ENCODE measurements at places on chromosomes 1 and 21.

- DNase-seq: peak; percentile 29
Measured at GRCh38 chr1:44237721-44238457, 24.6 kb downstream of the DMAP1 start.

DNA sequence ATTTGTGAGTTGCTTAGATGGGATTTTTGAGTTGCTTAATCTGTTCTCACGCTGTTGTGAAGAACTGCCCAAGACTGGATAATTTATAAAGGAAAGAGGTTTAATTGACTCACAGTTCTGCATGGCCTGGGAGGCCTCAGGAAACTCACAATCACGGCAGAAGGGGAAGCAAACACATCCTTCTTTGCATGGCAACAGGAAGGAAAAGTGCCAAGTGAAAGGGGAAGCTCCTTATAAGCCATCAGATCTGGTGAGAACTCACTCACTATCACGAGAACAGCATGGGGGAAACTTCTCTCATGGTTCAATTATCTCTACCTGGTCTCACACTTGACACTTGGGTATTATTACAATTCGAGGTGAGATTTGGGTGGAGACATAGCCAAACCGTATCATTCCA is 10.3 kb downstream of the CLIC6 start:
- DNase-seq: no peak

DNA sequence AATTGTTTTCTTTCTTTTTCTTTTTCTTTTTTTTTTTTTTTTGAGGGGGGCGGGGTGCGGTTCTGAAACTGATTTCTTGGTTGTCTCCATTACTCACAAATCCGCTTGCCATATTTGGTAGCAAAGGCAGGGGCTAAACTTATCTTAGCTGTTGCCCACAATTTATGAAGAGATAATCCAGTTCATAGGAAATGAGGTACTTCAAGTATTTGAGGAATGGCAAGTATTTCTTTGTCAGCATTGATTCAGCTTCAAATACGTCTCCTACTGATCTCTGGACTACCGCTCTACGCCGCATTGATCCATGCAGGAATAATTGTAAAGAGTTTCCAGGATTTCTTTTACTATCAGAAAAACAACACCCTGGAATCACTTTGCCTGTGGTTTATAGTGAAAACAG is 289.2 kb upstream of the DPYD start:
- DNase-seq: no peak

DNA sequence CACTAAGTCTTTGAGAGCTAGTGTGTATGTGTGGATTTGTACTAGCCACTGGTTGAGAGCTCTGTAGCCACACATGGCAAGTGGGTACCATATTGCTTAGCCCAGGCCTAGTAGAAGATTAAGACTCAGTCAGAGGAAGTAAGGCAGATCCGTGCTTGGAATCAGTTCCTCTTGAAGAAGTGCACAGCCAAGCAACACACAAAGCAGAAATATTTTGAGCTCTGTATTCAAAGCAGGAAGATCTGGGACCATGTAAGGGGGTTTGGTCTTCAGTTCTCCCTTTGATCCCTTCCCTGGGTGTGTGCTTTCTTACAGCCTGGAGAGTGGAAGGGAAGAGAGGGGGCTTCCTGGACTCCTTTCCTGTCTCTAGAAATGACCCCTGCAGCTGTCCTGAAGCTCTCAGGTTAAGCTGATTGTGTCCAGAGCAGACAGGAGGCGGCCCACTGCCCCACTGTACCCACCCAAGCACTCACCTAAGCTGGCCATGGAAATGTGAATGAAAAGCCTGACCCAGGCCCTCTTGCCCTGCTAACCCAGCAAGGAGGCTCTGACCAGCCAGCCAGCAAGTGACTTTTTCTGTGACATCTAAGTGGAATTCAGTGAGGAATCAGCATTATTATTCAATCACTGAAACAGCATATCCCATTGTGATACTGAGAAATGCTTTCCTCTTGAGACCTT is 3.6 kb downstream of the ETS2 start:
- DNase-seq: no peak

DNA sequence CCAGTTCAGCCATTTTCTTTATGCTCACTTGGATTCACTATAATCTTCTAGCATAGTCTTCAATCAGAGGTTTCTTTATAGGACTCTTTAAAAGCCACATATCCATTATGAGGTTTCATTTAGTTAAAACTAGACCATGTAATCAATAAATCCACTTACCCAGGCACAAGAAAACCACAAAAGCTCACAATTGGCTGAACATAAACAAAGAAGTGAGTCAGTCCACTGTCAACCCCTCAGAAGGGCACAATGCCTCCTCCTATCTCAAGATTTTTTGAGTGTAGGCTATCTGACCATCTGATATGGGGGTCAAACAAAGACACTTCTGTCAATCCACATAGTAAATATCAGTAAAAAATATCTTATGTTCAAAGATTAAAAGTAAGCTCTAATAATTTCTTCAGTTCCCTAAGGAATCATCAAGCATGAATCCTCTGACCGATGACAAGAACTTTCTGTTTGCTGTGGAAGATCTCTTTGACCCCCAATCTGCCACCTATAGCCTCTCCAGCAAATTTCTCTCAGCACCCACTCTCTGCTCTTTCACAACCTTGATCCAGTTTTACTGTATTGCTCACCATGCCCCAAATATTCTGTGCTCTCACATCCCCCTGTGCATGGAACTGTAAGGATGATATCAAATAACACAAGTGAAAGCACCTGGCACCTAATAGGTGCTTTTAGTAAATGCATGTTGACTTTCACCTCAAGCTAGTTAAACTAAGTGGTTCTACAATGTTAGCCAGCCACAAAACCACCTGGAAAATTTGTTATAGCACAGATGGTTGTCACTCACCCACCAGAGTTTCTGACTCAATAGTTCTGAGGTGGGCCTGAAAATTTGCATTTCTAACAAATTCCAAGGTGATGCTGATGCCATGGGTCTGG is 16.7 kb downstream of the RAB3B start:
- DNase-seq: no peak

DNA sequence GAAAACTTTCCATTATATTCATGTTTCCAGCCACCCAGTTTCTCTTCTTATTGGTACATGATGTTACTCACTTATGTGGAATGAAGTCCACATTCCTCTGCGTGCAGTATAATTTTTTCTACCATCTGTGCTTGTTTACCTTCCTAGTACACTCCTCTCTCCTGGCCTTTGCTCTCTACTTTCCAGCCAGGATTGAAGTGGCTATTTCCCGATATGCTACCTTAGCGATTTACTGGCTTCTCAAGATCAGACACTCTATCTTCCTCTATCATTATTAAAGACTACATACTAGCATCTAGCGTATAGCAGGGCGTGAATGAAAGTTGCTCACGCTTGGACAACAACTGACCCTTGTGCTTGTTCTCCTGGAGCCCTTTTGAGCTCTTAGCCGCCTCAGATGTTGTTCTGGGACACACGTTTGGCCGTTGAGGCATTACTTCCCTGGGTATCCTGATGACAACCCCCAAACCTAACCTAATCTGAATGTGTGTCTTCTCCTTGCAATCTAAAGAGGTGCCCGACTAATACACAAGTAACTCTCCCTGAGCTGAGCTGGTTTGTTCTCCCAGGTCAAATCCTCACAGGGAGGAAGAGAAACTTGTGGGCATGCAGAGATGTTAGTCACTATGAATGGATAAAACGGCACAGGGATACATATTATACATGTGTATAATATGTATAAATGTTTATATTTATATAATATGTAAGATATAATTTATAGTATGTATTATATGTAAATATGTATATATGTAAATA is 13.4 kb upstream of the MTARC2 start:
- no peak for DNase-seq

- DNase-seq: no peak
Measured at GRCh38 chr1:61504852-61505390, 220.0 kb downstream of the TM2D1 start.

- DNase-seq: no peak
Measured at GRCh38 chr1:213993929-213994328, 6.2 kb downstream of the PROX1 start.

DNA sequence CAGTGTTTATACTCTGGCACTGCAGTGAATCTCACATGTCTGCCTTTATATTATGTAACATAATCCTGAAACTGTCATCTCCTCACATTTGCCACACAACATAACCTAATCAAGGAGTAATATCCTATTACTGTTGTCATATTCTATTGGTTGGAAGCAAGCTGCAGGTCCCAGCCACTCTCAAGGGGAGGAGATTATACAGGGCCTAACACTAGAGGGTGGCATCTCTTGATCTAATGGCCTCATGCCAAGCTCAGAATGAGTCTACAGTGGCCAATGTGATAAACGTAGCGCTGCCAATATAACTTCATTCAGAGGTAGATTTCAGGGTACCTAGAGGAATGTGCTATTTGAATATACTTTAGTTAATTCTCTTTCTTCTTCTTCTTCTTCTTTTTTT is 166.8 kb downstream of the BACH1 start:
- DNase-seq: no peak

DNA sequence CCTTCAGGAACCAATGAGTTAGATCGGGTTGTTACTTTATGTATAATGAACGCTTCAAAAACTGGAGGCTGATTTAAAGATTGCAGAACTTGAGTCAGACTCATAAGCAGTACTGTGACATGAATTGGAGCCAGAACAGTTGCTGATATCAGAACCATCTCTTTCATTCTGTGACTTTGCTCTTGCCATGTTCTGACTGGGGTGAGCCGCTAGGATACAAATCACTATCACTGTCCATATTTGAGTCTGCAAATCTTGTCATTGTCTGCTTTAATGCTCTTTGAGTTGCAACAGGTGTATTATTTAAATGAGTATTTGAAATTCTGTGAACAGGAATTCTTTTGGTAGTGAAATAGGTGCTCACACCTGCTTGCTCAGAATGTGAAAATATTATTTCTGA is 52.5 kb downstream of the LRIG2 start:
- DNase-seq: no peak
